ENCODE measurements at places on chromosomes 4 and X.

- DNase-seq = no peak
Observed at GRCh38 chr4:19329631-19330030, 922.1 kb upstream of the SLIT2 start.

DNA sequence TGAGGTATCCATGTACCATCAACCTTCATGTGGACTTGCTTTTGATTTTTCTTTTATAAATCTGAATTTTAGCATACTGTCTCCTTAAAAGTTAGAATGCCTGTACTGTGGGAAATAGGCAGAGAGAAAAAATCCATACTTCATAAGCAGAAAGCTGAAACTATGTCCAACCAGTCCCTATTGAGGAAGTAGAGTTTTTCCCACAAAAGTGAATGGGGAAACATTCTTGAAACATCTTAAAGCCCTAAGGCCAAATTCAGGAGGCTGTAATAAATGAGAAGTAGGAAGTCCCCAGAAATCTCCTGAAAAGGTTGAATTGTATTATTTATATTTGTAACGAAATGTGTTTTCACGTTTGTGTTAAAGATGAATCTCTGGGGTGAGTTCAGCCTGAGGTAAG is 56.3 kb downstream of the ENOX2 start:
- no peak for DNase-seq

DNA sequence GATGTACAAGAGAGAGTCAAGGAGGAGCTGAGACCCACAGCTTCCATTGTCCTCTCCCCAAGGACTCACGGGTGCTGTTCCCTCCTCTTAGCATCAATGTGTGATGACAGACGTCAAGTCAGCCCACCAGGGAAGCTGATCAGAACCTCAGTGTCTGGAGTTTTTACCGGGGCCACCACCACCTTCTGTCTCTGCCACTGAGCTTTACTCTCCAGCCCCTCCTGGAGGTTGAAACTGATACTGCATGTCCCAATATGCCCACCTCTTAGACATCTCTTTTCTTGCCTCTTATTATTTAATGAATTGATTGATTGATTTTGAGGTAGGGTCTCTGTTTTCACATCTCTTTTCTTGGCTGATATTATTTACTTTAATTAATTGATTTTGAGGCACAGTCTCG is 10.3 kb upstream of the AKAP17A start:
- DNase-seq = peak; percentile 87

GRCh38 chr4:102625232-102625930 is 124.2 kb downstream of the NFKB1 start:
- peak; percentile 75 for DNase-seq

DNA sequence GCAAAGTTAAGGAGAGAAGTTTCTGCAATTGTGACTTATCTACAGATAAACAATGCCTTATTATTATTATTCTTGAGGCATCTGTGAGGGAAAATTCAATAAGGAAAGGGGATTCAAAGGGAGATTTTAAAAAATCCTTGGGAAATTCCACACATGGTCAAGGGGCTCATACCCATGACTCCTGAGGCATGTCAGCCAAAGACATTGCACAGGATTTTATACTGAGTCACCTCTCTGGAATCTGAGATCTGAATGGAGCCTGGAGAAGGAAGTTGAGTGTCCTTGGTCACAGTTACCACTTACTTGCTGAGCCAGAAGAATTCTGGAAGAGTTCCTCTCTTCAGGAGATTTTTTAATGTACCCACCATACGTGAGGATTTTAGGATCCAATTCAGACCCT is 14.4 kb upstream of the CXCL8 start:
- no peak for DNase-seq

- DNase-seq = no peak
Observed at GRCh38 chr4:159607809-159608208, 504.9 kb downstream of the RAPGEF2 start.

DNA sequence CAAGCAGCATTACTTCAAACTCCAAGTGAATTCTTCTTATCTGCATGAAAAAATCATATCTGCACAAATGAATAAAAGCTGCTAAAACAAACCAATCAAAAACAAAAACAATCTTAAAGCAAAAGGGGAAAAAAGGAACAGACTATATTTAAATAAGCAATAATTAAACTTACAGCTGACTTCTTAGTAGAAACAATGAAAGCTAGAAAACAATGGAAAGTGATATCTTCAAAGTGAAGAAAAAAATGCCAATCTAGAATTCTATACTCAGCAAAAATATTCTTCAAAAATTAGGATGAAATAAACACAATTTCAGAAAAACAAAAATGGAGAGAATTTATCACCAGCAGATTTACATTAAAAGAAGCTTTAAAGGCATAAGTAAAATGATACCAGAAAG is 20.0 kb downstream of the STBD1 start:
- DNase-seq = no peak

DNA sequence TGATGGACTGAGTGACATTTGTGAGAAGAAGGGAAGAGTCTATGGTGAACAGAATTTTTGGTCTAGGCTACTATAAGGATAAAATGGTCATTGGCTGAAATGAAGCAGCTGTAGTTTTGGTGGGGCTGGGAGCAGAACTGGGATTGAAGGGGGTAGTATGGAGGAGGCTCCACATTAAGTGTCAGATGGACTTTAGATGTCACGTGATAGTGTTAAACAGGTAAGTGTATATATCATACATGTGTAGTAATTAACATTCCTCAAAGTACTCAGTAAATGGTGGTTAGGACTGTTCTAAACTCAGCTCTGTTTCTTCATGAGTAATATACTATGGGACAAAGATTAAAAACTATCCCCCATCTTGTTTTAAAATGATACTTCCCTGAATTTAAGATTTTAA is 947.9 kb downstream of the PDHA2 start:
- DNase-seq = no peak

DNA sequence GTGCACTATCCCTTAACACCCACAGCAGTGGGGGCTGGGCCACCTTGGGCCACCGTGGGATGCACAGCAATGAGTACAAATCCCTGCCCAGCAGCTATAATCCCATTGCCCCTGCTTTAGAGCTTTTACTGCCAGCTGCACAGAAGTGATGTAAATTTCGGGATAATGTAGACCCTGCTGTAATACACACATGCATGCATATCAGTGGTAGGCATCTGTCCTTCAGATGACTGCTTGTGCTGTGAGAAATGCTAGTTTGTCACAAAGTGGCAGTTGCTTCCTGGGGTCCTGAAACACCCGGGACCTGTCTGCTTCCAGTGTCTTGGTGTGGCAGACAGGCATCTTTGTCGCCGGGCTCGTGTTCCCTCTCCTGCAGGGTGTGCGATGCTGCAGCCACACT is 14.1 kb downstream of the NSG1 start:
- no peak for DNase-seq

DNA sequence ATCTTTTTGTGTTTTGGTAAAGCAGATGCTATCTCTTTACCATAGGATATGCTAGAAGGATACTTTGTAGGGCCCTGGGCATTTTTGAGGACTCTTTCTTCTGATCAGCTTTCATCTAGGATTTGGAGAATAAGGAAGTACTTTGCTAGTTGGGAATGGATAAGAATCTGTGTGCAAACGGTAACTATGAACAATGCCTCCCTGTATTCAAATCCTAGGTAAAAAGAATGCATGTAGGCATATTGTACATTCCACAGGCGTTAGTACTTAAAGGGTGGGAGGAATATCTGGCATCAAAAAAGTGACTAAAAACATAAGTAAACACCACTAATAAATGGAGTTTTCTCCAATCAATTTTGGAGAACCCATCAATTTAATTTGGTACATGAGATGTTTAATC is 59.7 kb downstream of the SH3BGRL start:
- DNase-seq = no peak

GRCh38 chr4:26584725-26585124 is 841 bp downstream of the TBC1D19 start:
- DNase-seq = no peak

GRCh38 chr4:7780751-7781348 is 158.8 kb downstream of the AFAP1 start:
- DNase-seq = no peak

All from activated CD8-positive, alpha-beta memory T cell treated with anti-CD3 and anti-CD28 coated beads for 24 hours (primary cell).